ENCODE measurements at places on chromosomes 6 and 20.

DNA sequence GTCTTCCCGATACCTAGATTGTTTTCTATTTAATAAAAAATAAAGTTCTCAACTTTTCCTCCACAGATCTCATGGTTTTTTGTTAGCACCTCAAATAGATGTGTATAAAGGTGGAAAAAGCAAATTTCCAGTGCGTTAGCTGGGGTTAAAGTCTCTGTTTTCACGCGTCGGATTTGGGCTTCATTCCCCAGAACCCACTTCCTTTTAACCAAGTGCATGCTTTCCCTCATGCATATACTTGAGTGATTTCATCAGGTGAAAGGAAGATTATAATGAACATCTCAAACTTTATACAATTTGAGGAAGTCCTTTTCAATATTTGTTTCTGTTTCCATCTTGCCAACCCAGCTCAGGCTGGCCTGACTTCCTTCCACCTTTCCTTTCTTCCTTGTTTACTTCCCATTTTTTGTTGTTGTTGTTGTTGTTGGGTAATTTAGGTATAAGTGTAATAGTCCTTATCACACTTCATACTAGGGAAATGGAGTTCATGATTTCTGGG is 43.9 kb upstream of the GGTLC1 start:
- DNase-seq, result no peak

DNA sequence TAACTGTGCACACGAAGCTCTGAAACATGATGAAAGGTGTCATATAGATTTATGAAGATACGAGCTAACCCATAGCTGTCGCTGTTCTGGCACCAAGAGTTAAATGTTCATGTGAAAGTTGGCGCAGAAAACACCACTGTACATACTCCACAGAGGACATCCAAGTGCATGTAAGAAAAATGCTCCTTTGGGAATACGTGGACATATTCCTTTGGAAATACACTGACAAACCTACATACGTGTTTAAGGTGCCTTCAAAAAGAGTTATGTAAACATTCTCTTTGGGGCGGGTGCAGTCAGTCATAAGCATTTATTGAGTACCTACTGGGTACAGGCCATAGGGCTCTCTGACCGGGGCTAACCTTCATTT is 723 bp upstream of the ARID1B start:
- DNase-seq, result peak; percentile 29

- no peak for DNase-seq
These were observed 125.3 kb downstream of the ATXN1 start for GRCh38 chr6:16635810-16636602.

- DNase-seq, result no peak
These were observed 277.9 kb upstream of the IRAK1BP1 start for GRCh38 chr6:78589436-78589835.

GRCh38 chr6:144379356-144379755 is 94.2 kb downstream of the UTRN start:
- no peak for DNase-seq

DNA sequence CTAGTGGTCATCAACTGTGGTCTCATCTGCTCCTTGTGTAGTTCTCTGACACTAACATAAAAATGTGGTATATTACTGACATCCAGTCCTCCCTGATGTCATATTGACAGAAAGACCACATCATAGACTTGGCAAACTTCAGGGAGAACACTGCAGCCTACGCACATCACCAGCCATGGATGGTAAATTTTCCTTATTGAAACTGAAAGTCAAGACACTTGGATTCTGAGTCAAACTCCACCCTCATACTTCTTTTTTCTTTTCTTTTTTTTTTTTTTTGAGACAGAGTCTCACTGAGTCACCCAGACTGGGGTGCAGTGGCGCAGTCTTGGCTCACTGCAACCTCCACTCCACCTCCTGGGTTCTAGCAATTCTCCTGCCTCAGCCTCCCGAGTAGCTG is 25.4 kb downstream of the NDRG3 start:
- DNase-seq, result no peak

DNA sequence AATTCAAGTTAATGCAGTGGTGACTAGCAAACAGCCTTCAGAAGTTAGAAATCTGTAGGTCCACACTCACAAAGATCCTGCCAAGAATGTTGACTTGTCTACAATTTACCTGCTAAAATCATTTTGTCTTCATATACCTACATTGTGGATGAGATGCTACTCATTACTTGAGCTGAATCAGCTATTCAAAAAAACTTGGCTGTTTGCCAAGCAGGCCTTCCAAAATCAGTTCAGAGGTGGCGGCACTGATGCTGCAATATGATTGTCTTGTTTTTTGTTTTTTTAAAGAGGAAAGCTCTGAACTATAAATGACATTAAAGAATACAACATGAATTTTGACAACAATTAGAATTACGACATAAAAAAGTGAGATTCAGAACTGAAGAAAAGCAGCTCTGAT is 354.7 kb upstream of the KHDRBS2 start:
- DNase-seq, result no peak

- no peak for DNase-seq
These were observed 179.4 kb downstream of the NRN1 start for GRCh38 chr6:5827056-5827904.

- DNase-seq, result no peak
These were observed 10.9 kb downstream of the FOXF2 start for GRCh38 chr6:1400126-1400850.

DNA sequence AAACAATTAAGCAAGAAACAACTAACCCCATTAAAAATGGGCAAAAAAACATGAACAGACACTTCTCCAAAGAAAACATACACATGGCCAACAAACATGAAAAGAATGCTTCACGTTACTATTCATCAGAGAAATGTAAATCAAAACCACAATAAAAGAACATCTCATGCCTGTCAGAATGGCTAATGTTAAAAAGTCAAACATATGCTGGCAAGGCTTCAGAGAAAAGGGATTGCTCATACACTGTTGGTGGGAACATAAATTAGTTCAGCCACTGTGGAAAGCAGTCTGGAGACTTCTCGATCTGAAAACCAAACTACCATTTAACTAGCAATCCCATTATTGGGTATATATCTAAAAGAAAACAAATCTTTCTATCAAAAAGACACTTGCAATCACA is 217.5 kb downstream of the TINAG start:
- DNase-seq, result no peak

DNA sequence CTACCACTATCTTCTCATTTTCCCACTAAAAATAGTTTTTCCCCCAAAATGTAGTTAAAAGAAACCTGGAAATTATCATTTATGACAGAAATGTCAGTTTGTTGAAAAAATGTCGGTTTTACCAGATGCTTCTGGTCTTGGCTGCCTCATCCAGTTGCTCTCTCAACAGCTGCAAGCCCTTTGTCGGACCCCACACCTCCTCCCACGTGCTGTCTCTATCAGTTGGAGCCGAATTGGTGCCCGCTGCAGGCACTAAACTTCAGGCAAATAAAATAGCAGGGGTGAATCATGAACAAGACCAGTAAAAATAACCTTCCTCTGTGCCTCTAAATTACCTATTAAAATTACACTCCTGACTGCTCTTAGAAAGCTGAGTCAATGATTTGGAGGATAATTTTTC is 129.5 kb upstream of the CEP162 start:
- DNase-seq, result no peak

DNA sequence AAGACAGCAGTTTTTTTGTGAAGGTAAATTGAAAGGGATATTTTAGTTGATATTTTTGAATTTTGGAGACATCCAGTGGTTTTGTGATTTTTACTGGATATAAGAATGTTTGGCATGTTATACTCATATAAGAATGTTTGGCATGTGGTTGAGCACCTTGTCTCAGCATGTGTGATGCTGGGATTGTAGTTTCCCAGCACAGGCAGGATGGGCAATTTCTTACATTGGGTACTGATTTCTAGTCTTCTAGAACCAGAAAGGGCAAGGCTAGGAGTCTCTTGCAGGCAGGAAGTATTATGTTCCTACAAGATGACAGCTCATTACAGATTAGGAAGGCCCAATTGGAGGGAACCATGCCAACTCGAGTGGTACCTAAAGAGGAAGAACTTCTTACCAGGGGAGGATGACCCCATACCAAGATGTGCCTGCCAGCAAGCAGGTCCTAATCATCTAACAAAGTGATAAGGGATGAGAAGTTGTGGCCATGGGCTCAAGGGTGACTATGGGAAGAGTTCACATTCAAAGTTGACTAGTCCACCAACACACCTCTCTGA is 377.8 kb downstream of the UTRN start:
- DNase-seq, result no peak

DNA sequence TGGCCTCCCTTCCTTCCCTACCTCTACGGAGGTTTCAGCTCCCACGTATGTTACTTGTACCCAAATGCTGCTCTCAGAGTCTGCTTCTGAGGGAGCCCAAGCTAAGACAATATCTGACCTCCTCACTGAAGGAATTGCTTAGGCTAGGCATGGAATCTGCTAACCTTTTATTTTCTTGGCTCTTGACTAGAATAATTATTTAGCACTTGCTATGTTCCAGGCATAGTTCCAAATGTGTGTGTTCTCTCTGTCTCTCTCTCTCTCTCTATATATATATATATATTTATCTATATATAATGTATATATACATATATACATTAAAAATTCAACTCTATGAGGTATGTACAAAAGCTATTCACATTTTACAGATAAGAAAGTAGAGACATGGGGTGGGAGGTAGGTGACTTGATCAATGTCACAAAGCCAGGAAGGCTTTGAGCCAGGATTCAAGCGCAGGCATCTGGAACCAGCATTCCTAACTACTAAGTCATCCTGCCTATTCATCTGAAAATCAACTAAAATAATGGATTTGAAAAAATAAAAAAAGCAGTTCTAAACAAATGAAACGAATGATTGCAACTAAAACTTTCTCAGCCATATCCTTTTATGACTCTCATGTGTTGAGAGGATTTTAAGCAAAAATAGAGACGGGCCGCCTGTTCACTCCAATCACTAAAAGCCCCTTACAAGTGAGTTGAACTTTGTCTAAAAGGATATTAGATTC is 189.7 kb upstream of the JAG1 start:
- DNase-seq, result no peak

DNA sequence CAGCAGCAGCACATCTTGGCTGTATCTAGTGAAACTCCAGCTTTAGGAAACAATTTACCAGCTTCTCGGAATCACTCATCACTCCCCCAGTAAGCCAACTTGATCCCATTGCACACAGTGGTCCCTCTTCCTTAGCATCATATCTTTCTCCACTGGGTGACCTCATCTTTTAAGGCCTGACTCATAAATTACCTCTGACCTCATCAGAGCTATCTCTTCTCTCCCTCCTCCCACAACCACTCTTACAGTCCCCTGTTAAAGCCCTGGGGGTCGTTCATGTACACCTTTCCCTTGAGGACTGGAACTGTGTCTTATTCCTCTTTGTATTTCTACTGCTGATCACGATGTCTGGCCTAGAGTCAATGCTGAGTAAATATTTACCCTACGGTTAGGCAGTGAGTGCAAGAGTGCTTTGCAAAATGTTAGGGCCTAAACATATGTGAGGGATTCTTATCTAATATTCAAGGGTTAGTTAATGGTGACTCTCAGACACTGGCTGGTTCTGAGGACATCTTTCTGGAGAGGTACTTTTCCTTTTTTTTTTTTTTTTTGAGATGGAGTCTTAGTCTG is 187.2 kb downstream of the LRFN2 start:
- DNase-seq, result no peak

DNA sequence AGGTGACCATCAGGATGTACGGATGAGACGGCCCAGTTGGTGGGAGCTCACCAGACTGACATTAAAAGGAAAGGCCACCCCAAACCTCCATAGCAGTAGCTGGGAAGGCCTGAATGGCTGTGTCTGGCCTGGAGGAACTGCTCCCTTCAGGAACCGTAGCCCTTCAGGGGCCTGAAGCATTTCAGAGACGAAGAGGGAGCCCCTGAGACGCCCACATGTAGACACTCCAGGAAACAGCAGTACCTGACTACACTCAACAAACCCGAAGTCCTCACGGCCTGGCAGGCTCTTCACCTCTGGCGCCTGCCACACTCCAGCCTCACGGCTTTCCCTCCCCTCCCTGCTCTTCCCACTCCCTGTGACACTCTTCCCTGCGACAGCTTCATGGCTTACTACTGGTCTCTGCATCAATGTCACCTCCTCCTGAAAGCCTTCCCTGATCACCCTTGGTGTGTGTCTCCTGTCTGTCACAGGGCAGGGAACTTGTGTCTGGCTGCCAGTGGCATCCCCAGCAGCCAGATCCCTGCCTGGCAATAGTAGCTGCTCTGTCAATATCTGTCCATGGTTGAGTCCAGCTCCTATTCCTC is 14.6 kb upstream of the STX16 start:
- DNase-seq, result no peak

DNA sequence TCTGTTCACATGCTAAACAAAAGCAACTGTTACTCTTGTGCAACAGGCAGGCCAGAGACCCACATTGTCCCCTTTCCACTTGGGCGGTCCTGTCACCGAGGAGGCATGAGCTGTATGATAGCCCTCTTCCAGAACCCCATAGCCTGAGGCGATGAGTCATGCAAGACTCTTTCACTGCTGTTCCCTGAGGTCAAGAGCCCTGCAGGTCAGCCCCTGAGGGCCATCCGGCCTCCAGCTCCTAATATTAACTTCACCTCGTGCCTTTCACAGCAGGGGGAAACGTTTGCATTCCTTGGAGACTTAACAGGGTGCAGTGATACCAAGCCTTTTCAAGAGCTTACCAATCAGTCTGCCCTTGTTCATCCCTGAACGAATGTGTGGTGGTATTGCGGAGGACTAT is 253.3 kb upstream of the ECI2 start:
- no peak for DNase-seq

All from naive thymus-derived CD8-positive, alpha-beta T cell (primary cell).